ENCODE measurements at places on chromosomes 5 and 9. TPM values are rescaled to one million over a fixed set of nuclear protein-coding genes. Genes with fewer than 3 reads are reported as not detected.

GRCh38 chr5:74054641-74055421, 428.8 kb downstream of the ARHGEF28 start:
- DNase-seq = no peak

GRCh38 chr5:31614151-31615020, 24.5 kb upstream of the PDZD2 start:
- no peak for DNase-seq

GRCh38 chr5:11524188-11524587, 380.1 kb downstream of the CTNND2 start:
- no peak for DNase-seq

DNA sequence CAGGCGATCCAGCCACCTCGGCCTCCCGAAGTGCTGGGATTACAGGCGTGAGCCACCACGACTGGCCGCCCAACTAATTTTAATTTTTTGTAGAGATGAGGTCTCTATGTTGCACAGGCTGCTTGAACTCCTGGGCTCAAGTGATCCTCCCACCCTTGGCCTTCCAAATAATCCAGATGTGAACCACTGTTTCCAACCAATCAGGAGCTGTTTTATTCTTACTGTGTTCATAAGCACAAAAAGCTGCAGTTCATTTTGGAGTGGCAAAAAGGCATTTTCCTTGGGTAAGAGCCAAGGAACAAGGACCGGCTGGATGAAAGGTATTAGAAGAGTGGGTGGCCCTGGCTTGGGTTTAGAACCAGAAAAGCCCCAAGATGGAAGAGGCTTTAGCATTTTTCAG, 5.2 kb upstream of the SLC27A4 start:
- DNase-seq = no peak

The ADAMTSL1 gene
- total RNA-seq = 1.6 TPM

The INPP5E gene
- 7.6 TPM for total RNA-seq

The ZDHHC11 gene
- total RNA-seq = 14.4 TPM

The SYK gene
- total RNA-seq = 4.8 TPM

The ANKRD18A gene
- total RNA-seq = 4.5 TPM

Measured in right lobe of liver (tissue), 6 donors.